Psoas muscle (tissue), 8 donors: ENCODE measurements at places on chromosomes 4 and X. TPM values are rescaled to one million over a fixed set of nuclear protein-coding genes. Genes with fewer than 3 reads are reported as not detected.

TRIM60 gene
- total RNA-seq = not detected

CCDC160 gene
- 0.98 TPM for total RNA-seq

GPRIN3 gene
- total RNA-seq = 3.0 TPM

FGF5 gene
- 0.85 TPM for total RNA-seq

GLRA3 gene
- not detected for total RNA-seq

PDGFRA gene
- total RNA-seq = 32.6 TPM

F8 gene
- 31.7 TPM for total RNA-seq

CLDN34 gene
- not detected for total RNA-seq

PNMA6A gene
- total RNA-seq = 1.3 TPM

FAM90A26 gene
- total RNA-seq = not detected

MAGIX gene
- total RNA-seq = 3.7 TPM

RASL11B gene
- 1.8 TPM for total RNA-seq

TRIM2 gene
- total RNA-seq = 3.9 TPM

SLC7A11 gene
- 0.26 TPM for total RNA-seq

EPHA5 gene
- total RNA-seq = 0.06 TPM

SOD3 gene
- total RNA-seq = 6.7 TPM

EDA gene
- 0.49 TPM for total RNA-seq

TMEM33 gene
- total RNA-seq = 39.2 TPM

GPM6B gene
- 2.5 TPM for total RNA-seq

CXorf38 gene
- 3.9 TPM for total RNA-seq

EMD gene
- total RNA-seq = 78.2 TPM

H2BW2 gene
- not detected for total RNA-seq

THAP9 gene
- 7.6 TPM for total RNA-seq

RHOXF1 gene
- total RNA-seq = not detected

GPRASP3 gene
- total RNA-seq = 1.5 TPM

ADAMTS3 gene
- total RNA-seq = 0.13 TPM

FGG gene
- 0.75 TPM for total RNA-seq

MAMLD1 gene
- 1.4 TPM for total RNA-seq

RNF212 gene
- 0.91 TPM for total RNA-seq

CRMP1 gene
- total RNA-seq = 0.39 TPM

KIT gene
- 1.6 TPM for total RNA-seq

ZNF81 gene
- total RNA-seq = 1.8 TPM

RAB9B gene
- total RNA-seq = 1.9 TPM

DCAF8L1 gene
- total RNA-seq = not detected

BEND2 gene
- 0.30 TPM for total RNA-seq

TMEM156 gene
- total RNA-seq = 0.15 TPM

XK gene
- total RNA-seq = 3.8 TPM

POU4F2 gene
- not detected for total RNA-seq

LEF1 gene
- total RNA-seq = 0.34 TPM

TLR7 gene
- total RNA-seq = 0.08 TPM

COL4A5 gene
- total RNA-seq = 8.6 TPM

CHIC1 gene
- 1.2 TPM for total RNA-seq

VEGFC gene
- total RNA-seq = 7.0 TPM

SLC2A9 gene
- 1.7 TPM for total RNA-seq

HS3ST1 gene
- total RNA-seq = 0.05 TPM

UGT2B17 gene
- not detected for total RNA-seq

CT45A9 gene
- not detected for total RNA-seq

DSPP gene
- 0.14 TPM for total RNA-seq

APEX2 gene
- total RNA-seq = 6.9 TPM
